ENCODE measurements at places on chromosomes 2 and 18.

GRCh38 chr2:217192366-217192765 is 332.5 kb upstream of the TNP1 start:
- DNase-seq, result no peak

DNA sequence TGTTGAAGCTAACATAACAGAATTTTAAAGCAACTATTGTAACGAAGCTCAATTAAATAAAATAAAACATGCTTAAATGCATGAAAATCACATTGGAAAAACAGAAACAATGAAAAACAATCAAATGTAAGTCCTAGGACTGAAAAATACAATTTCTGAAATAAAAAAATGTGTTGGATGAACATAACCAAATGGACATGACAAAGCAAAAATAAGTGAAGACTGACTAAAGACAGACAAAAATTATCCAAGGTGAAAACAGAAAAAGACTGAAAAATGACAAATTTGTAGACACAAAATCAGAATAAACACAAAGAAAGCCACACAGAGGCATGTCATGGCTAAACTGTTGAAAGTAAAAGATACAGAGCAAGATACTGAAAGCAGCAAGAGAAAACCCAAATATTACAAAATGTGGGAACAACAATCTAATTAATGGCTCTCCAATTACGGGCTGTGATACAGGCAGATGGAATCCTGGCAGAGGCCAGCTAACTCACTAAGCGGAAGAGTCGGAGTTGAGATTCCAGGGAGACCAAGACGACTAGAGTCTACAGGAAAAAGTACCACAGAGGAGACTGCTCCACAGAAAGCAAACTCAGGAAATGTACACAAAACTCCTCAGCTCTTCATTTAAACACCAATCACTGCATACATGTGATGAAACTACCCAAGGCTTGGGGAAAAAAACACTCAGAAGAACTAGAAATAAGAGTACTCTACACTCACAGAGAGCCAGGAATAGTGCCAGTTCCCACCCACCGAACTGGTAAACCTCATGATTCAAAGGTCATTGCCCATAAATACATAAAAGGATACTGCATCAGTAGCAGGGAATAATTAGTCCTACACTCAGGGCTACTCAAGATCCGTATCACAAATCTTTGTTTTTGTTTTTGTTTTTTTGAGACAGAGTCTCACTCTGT is 83.6 kb downstream of the ATAD2B start:
- peak; percentile 10 for DNase-seq

GRCh38 chr18:10343778-10344177 is 110.7 kb upstream of the APCDD1 start:
- no peak for DNase-seq

DNA sequence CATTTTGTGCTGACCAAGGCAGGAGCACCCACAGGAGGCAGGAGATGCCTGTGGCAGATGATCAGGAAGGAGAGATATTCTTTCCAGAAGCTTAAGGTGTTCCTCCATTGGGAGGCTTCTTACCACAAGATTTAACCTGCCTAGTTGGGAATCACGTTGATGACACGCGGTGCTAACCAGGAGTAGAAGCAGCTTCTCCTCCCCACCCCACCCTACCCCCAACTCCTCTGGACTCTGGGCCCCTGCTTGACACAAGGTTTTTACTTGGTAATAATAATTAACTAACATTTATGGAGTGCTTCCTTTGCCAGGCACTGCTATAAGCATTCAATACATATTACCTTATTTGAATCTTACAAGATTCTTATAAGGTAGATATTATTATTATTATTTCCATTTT is 62.5 kb upstream of the PAPOLG start:
- DNase-seq, result no peak

GRCh38 chr2:162075689-162076132 is 1.7 kb upstream of the DPP4 start:
- peak; percentile 57 for DNase-seq

DNA sequence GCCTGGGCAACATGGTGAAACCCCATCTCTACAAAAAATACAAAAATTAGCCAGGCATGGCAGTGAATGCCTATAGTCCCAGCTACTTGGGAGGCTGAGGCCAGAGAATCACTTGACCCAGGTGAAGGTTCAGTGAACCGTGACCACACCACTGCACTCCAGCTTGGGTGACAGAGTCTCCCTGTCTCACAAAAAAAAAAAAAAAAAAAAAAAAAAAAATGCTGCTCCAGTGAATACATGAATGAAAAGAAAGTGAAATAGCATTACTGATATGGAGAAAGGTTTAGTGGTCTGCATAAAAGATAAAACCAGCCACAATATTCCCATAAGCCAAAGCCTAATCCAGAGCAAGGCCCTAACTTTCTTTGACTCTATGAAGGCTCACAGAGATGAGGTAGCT is 44.5 kb downstream of the METTL8 start:
- no peak for DNase-seq

GRCh38 chr2:239949537-239949936 is 75.6 kb downstream of the NDUFA10 start:
- DNase-seq, result no peak

GRCh38 chr2:57429831-57430230 is 616.8 kb upstream of the VRK2 start:
- no peak for DNase-seq

DNA sequence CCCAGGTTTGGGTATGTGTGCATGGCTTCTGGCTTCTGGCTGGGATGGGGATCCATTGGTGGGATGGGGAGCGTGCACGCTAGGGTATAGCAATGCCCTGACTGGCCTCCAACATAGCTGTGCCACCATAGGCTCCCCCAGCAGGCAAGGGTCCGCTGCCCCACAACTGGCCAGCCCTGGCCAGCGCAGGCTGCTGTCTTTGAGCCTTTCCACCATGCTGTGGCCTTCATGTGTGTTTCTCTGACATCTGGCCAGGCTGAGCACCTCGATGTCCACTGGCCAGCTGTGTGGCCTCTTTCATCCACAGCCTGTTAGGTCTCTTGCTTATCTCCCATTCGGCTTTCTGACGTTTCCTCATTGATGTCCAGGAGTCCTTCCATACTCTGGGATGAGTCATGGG is 231.3 kb downstream of the NDUFA10 start:
- DNase-seq, result no peak

GRCh38 chr2:150601280-150602038 is 114.0 kb upstream of the RND3 start:
- peak; percentile 57 for DNase-seq

GRCh38 chr2:152499896-152500735 is 165.1 kb downstream of the FMNL2 start:
- peak; percentile 96 for DNase-seq

GRCh38 chr2:96928277-96928781 is 58.1 kb downstream of the FAM178B start:
- no peak for DNase-seq

GRCh38 chr2:226466589-226466988 is 333.0 kb downstream of the IRS1 start:
- no peak for DNase-seq

DNA sequence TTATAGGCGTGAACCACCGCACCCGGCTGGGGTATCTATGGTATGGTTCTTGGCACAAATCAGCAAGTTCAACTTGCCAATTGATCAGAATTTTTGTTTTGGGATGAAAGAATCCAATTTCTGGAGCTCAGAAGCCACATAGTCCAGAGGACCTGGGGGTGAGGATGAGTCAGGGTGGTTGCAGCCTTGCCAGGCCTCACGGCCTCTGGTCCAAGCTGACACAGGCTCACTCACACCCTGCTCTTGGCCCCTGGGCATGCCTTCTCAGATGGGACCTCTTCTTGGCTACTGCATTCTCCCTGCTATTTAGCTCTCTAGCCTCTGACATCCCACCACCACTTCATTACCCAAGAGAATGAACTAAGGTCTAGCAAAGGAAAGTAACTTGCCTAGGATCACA is 16.3 kb downstream of the CAPG start:
- no peak for DNase-seq

DNA sequence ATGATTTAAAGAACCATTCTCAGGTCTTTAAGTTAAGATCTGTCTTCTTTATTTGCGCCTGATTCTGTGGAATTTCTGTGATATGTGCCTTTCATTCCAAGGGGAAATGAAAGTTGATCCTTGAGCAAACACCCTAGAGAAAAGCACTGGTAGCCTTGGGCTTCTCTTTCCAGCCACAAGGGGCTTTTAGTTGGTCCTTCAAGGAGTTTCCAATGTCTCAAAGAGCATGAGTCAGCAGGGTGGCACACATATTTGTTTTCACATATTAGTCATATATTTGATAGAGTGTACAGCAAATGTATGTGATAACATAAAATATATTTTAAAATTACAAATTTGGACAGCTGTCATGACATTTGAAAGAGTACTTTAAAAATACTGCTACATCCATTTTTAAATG is 339.5 kb downstream of the TXNL1 start:
- DNase-seq, result peak; percentile 30

DNA sequence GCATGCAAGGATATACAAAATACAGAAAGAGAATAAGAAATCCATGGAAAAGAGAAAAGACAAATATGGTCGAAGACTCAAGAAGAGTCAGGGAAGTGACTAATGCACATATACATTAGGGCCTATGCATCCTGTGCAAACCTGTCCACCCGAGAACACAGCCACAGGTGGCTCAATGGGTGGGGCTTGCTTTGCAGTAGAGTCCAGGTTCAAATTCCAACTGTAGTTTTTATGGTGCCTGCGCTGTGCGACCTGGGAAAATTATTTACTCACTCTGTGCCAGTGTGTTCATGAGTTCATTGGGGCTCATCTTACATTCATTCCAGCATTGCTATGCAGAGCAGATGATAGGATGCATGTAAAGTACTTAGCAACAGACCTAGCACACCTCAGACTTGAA is 244.7 kb downstream of the CTNNA2 start:
- no peak for DNase-seq

- no peak for DNase-seq
Observed at GRCh38 chr2:193973781-193974180, 1683.2 kb upstream of the SLC39A10 start.

- no peak for DNase-seq
Observed at GRCh38 chr2:103656558-103656957, 894.7 kb downstream of the TMEM182 start.

GRCh38 chr2:199991691-199992090 is 36.3 kb downstream of the MAIP1 start:
- no peak for DNase-seq
